ENCODE measurements at places on chromosomes 2 and 18. TPM values are rescaled to one million over a fixed set of nuclear protein-coding genes. Genes with fewer than 3 reads are reported as not detected.

Gene LRP1B
- not detected for total RNA-seq

Gene CCDC150
- 0.75 TPM for total RNA-seq

- DNase-seq: peak; percentile 67
Measured at GRCh38 chr2:88638743-88639142, 11.5 kb upstream of the EIF2AK3 start.

- DNase-seq: no peak
Measured at GRCh38 chr18:42614619-42615293, 500.7 kb downstream of the RIT2 start.

DNA sequence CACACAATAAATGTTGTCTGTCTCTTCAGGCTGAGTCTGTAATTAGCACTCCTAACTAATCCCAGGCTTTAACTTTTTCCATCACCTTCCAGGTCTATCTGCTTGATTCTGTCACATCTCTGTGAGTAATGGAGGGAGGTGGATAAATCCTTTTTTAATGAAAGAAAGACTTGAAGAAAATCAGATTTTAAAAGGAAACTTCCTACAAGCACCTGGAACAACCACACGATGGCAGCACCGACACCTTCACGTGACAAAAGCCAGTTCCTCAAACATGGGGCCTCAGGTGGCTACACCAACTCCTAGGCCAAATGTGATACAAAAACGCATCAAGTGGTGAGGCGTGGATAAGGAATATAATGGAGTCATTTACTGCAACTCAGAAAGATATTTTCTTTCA, 41.8 kb downstream of the TGFBRAP1 start:
- DNase-seq: no peak

DNA sequence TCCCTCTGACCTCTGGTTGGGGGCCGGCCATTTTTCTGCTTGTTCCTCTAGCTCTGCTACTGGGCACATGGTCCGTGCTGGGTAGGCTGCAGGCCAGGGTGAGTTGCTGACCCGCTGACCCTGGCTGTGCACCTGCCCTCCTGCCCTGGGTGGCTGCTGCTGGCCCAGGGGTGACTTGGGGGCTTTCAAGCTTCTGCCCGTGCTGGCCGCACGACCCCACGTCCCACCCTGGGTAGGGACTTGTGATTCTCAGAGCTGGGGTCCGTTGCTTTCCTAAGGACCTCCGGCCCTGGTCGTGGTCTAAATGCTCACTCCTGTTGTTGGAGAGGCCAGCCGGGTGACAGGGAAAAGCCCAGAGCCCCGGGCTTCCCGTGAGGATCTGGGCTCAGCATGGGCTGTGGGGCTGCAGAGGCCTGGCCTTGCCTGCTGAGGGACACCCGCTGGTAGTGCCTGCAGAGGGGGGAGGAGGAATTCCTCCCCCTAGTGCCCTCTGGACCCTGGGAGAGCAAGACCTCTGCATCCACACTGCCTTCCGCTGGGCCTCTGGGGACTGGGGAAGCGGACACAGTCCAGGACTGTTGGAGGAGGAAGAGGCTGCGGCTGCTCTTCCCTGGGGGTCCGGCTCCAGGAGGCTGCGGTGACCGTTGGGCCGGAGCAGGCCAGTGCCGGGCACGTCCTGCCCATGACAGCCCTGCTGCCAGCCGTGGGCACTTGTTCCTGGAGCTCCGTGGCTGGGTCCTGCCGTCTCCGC, 6.3 kb upstream of the GAL3ST2 start:
- DNase-seq: no peak

- DNase-seq: no peak
Measured at GRCh38 chr2:148221926-148222325, 201.0 kb downstream of the MBD5 start.

DNA sequence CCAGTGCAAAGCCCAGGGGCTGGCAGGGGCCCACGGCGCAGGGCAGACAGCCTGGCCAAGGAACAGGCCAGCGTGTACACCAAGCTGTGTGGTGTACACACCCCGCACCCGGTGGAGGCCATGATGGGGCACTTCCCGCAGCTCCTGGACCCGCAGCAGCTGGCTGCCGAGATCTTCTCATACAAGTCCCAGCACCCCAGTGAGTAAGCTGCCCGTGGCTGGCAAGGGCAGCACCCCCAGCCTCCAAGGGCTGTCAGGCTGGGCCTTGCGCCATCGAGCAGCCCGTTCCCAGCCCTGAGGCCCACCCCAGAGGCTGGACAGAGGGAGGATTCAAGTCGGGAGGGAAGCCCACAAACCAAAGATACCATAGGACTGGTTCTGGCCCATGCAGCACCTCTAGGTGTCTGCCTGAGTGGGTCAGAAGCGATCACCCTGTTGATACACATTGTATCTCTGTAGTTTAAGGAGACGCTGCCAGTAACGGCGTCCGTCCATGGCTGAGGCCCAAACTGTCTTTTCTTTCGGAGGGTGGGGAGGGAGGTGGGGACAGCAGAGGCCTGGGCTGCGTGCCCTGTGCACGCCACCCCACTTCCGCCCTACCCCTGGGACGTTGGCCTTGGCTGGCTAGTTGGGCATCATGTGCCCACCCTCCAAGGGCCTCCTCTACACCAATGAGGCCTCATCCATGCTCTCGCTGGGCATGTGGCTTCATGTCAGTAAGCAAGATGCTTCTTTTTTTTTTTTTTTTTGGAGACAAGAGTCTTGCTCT, 16.8 kb upstream of the MTERF4 start:
- DNase-seq: no peak

Measured in CD4-positive, alpha-beta T cell (primary cell).